ENCODE measurements at places on chromosomes 16 and 17.

- no peak for DNase-seq
Measured at GRCh38 chr17:76527430-76528111, 9.9 kb downstream of the CYGB start.

DNA sequence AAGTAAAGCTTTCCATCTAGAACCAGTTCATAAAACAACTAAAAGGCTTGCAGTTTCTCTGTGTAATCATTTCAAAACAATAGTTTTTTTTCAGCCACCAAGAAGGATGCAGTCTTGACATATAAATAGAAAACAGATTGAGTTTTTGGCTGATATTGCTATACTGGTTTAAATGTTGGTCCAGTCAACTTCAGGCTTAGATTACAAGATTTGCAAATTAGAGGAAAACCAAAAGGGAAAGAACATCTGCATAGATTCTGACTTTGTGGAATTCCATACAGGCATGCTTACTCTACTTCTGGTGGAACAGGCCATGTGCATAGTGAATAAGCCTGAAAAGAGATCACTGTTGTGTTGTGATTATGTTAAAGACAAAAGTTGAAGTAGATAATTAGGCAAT lies 150.3 kb downstream of the BCAS3 start:
- DNase-seq, result no peak

GRCh38 chr17:48878920-48879898 lies 13.4 kb upstream of the ATP5MC1 start:
- peak; percentile 56 for DNase-seq

- DNase-seq, result no peak
Measured at GRCh38 chr17:4895657-4896331, 3.5 kb upstream of the C17orf107 start.

DNA sequence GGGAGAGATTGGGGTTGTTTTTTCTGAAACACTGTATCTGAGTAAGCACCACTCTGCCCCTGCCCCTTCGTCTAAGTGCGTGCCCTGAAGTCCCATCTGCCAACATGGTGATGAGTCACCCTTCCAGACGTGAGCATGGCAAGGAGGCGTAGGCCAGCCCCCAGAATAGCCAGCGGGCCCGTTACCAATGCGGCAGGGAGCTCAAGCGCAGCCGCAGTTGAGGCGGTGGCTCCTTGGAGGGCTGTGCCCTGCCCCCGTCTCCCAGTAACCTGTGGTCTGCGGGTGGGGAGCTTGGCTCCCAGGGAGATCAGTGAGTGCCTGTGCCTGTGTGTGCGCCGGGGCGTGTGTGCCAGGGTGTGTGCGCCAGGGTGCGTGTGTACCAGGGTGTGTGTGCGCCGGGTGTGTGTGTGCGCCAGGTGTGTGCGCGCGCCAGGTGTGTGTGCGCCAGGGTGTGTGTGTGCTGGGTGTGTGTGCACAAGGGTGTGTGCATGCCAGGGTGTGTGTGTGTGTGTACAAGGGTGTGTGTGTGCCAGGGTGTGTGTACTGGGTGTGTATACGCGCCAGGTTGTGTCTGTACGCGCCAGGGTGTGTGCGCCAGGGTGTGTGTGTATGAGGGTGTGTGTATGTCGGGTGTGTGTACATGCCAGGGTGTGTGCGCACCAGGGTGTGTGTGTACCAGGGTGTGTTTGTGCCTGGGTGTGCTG lies 98.6 kb upstream of the CHMP6 start:
- DNase-seq, result no peak

- DNase-seq, result no peak
Measured at GRCh38 chr17:36849871-36850348, 87.4 kb upstream of the LHX1 start.

GRCh38 chr17:82005701-82006348 lies 16.9 kb downstream of the CENPX start:
- DNase-seq, result no peak

DNA sequence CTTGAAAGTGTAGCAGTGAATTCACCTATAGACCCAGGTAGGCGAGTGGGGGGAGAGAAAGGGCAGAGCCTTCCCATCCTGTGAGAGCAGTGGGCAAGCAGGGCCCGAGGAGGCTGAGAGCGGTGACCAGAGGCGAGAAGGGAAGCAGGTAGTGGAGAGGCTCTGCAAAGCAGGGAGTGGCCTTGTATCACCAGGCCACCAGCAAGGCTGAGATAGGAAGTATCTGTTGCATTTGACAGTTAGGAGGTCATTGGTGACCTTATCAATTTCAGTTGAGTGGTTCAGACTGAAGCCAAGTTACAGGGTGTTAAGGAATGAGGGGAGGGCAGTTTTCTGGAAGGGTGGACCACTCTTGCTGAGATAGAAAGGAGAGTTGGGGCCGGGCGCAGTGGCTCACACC lies 10.7 kb upstream of the HSD3B7 start:
- DNase-seq, result no peak

- no peak for DNase-seq
Measured at GRCh38 chr17:28712032-28712704, 480 bp upstream of the PROCA1 start.

DNA sequence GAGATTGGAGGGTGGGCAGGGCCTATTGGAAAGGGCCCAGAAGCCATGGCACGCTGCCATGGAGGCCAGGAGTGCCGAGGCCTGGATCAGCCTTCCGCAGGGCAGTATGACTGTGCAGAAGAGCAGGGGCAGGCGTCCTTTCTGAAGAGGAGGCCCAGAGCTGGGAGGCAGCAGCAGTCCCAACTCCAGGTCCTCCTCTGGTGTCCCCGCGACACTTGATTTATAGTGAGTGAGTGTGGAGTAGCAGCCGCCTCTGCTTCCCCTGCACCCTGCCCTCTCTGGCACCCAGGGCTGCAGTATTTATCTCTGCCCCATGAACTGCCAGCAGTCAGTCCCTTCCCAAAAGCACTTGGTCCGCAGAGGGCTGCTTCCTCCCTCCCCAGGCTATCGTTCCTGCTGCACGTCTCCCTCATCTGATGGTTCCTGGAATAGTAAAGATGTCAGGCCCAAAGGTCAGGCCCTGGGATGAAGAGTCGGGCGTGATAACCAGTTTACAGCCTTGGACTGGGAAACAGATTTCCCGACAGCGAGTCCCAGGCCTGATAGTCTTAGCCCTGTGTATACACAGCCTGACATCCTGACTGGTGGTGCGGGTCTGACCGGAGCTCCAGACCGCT lies 32.9 kb downstream of the PGS1 start:
- DNase-seq, result no peak

GRCh38 chr16:11384956-11385586 lies 39.8 kb downstream of the RMI2 start:
- DNase-seq, result no peak

DNA sequence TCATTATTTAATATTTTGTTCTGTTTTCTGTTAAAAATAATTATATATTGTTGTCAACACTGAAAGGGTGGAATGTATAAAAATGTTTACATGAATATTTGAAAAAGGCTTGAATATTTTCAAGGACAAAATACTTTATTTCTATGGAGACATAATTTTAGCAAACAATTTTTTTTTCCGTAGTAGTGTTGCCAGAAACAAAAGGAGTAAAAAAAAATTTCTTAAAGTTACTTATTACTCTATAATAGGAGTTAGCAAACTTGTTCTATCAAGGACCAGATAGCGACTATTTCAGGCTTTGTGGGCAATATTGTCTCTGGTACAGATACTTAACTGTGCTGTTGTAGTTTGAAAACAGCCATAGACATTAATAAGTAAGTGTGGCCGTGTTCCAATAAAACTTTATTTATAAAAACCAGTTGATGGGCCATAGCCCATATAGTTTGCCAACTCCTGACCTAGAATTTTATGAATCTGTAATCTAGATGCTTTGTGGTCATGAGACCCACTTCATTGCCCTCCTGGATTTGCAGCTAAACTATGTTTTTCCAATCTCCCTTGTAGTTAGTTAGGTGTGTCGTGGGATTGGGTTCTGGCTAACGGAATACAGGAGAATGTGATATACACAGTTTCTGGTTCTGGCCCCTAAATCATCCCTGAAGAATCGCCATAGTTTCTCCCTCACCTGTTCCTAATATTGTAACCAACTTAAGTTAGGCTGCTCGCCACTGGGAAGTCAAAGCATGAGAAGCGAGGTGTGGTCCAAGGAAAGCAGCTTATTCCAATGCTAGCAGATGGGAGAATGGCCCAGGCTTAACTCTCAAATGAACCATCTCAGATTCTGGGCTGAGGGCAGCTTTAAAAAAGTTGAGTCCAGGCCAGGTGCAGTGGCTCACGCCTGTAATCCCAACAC lies 153.6 kb downstream of the ABCA8 start:
- no peak for DNase-seq

DNA sequence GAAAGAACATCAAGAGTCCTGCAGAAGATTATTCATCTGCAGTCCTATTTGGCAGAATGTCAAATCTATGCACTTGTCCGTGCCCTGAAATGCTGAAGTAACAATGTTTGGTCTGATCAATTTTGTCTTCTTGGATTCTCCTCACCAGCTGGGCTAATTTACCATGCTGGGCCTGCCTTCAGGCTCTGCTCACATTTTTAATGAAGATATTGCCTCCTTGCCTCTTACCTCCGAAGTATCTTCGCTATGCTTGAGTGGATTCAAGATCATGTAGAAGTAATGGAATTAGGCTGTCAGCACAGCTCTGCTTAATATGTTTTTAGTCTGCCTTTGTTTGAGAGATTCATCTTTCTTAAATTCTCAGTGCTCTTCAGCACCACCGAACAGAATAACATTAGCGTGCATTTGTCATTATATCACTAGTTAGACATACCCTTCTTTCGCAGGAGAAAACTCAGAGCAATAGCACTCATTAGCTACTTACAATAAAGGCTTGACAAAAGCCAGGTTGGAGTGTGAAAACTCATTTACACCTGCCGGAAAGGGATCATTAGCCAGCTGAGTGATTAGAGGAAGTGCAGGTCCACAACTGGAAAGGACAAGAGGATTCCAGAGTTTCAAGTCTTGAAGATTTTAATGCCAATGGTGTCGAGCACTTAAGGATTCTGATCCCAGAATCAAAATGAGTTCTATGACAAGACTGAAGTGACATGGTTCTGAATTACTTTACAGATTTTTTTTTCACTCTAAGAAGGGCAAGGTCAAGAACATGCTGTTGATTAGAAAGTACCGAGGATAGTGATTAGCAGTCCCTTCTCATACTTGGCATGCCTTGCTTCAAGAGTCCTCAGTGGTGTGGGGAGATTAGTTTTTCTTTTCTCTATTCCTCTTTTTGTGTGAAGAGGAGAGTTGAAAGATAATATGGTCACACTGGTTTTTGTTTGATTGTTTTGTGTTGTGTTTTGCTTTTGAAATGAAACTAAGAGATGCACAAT lies 405.6 kb upstream of the TOM1L1 start:
- DNase-seq, result no peak

- DNase-seq, result no peak
Measured at GRCh38 chr17:34437188-34437587, 74.2 kb upstream of the CCL1 start.

- no peak for DNase-seq
Measured at GRCh38 chr17:73544333-73544732, 99.9 kb downstream of the SDK2 start.

- no peak for DNase-seq
Measured at GRCh38 chr17:60390186-60390585, 1.7 kb downstream of the USP32 start.

DNA sequence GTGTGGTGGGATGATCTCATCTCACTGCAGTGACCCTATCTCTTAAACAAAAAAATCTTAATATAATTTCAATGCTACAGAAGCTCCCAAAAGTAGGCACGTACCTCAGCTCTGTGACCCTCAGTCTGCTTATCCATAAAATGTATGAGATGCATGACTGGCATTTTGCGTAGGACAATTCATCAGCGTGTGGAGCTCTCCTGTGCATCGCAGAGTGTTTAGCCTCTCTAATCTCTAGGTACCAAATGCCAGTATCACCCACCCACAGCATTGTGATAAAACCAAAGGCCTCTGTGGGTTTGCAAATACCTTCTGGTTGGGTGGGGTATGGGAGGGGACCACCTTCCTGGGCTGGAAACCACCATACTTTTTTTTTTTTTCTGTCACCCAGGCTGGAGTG lies 19.0 kb upstream of the TUBG2 start:
- DNase-seq, result no peak

- no peak for DNase-seq
Measured at GRCh38 chr16:81066681-81067080, 10.4 kb downstream of the C16orf46 start.

GRCh38 chr16:25896411-25896810 lies 204.7 kb downstream of the HS3ST4 start:
- DNase-seq, result no peak

- DNase-seq, result no peak
Measured at GRCh38 chr17:20141198-20141972, 132.2 kb downstream of the SPECC1 start.

GRCh38 chr17:41666708-41667279 lies 21.9 kb upstream of the EIF1 start:
- DNase-seq, result peak; percentile 60

GRCh38 chr17:15957608-15958307 lies 12.8 kb downstream of the ADORA2B start:
- no peak for DNase-seq

GRCh38 chr16:78060809-78061208 lies 38.5 kb downstream of the CLEC3A start:
- DNase-seq, result no peak

DNA sequence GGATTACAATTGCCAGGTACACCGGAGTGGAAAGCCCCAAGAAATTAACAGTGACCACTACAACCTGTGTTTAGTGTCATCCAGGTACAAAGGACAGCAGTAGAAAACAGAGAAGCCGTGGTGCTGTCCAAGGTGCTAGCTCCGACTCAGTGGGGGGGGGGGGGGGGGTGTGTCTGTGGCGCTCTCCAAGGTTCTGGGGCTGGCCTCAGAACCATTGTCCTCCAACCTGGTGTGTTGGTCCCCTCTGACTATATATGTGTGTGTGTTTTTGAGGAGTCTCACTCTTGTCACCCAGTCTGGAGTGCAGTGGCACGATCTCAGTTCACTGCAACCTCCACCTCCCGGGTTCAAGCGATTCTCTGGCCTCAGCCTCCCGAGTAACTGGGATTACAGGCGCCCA lies 5.8 kb upstream of the ZNF23 start:
- no peak for DNase-seq

DNA sequence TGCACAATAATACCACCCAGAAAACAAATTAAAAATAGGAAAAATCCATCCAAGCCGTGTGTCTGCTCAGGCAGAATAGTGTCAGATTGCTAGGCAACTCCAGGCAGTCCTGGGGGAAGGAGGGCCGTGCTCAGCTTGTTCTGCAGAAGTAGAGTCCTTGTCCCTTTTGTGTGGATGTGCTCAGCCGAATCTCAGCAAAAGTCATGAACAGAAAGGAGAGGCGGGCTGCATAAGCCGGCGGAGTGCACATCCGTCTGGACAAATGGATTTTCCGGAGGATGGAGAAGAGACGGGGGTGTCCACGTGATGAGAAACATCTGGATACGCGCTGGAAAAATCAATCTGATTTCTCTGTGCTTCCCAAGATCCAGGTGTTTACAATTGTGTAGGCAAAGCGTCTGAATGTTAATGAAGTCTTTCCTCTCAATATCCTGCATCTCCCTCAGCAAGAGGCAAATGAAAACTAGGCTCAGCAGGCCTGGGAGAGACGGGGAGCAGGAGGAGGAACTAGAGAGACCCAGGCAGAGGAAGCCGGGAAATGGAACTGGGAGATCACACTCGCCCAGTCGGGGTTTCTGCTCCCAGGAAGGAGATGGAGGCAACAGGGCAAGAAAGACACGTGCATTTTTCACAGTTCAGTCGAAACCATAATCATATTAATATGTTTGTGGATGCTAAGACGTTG lies 7.7 kb upstream of the RBFOX3 start:
- no peak for DNase-seq

GRCh38 chr17:56350592-56350991 lies 197.3 kb downstream of the ANKFN1 start:
- no peak for DNase-seq

GRCh38 chr17:73910821-73911515 lies 266.7 kb upstream of the SDK2 start:
- no peak for DNase-seq

- DNase-seq, result no peak
Measured at GRCh38 chr17:3845291-3845620, 790 bp downstream of the NCBP3 start.

Measured in hippocampal formation (tissue), 2 donors.